ENCODE measurements at places on chromosomes 6 and 20. TPM values are rescaled to one million over a fixed set of nuclear protein-coding genes. Genes with fewer than 3 reads are reported as not detected.

ZBTB12 gene
- total RNA-seq = 0.69 TPM

B3GAT2 gene
- not detected for total RNA-seq

ID4 gene
- total RNA-seq = not detected

DNA sequence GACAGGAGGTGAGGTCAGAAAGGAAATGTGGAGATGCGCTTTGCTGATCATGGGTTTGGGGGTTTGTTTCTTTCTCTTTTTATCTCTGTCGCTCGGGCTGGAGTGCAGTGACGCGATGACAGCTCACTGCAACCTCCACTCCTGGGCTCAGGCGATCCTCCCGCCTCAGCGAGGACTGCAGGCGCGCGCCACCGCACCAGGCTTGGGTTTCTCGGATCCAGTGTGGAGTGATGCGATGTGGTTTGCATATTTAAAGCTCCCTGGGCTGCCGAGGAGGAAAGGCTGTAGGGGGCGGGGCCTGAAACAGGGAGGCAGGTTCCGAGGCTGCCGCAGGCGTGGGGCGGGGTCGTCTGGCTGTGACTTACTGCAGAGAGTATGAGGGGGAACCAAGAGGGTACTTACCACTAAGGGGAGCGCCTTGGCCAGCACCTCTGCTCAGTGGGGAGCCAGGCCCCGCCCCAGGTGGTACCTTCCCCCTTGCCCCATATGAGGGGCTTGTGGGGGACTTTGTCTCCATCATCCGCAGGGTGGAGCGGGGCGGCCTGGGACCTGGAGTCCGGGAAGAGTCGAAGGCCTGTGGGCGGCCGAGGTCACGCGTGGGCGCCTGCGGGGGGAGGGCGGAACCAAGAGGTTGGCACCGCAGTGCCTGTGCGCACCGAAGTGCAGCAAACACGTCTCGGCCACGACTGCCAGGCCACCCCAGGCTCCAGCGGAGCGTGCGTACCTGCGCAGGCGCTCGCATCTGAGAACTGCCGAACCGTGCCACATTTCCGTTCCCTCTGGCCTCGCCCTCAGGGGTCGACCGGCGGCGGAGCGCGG lies 12.7 kb upstream of the BAK1 start:
- peak; percentile 61 for DNase-seq
- no peaks in the 10 kb centered on the region for H3K27me3 ChIP-seq
- H3K4me1 ChIP-seq = peaks cover 44% of the 10 kb centered on the region
- no peaks in the 10 kb centered on the region for H3K36me3 ChIP-seq

GRCh38 chr6:117605169-117605826 lies 3.0 kb upstream of the GOPC start:
- peak; percentile 66 for DNase-seq
- H3K4me1 ChIP-seq = peaks cover 16% of the 10 kb centered on the region
- no peak overlapping the region for H3K27ac ChIP-seq

GRCh38 chr6:35391240-35391968 lies 49.0 kb downstream of the PPARD start:
- no peaks in the 10 kb centered on the region for H3K27me3 ChIP-seq
- peaks cover 37% of the 10 kb centered on the region for H3K4me1 ChIP-seq
- no peak for DNase-seq
- peaks cover 1% of the 10 kb centered on the region for H3K36me3 ChIP-seq

Measured in activated naive CD4-positive, alpha-beta T cell treated with anti-CD3 and anti-CD28 coated beads for 36 hours (primary cell).